ENCODE measurements at places on chromosomes 6 and 20.

DNA sequence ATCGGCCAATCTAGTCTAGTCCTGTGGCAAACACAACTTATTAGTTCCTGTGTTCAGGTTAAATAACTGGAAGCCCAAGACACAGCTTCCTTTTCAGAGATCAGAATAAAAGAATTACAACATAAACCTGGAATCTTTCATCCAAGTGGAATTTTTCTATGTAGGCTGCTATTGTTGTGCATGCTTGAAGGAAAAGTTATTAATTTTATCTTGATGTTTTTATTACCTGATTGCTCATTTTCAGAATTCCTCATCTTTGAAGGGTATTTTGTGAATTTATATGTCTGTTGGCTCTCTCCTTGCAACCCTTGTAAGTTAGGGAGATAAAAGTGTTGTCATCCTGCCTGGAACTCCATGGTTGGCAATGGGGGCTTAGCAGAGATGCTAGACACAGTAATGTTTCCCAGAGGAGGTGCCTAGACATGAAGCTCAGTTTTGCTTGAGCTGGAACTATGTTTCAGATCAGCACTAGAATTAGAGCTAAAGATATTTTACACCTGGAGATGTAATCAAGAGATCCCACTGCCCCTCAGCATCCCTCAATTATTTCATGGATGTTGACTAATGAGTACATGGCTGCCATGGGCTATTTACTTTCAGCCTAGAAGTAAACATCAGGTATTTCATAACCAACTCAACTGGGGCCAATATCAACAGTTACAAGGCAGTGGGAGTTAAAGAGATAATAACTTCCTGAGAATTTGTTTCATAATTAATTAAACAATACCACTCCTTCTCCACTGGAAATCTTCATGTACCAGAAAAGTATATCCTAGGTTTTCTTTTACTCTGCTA, 367.0 kb upstream of the MARCKS start:
- no peak for DNase-seq

- peak; percentile 93 for DNase-seq
Measured at GRCh38 chr20:35619196-35620095, 3.8 kb downstream of the SPAG4 start.

DNA sequence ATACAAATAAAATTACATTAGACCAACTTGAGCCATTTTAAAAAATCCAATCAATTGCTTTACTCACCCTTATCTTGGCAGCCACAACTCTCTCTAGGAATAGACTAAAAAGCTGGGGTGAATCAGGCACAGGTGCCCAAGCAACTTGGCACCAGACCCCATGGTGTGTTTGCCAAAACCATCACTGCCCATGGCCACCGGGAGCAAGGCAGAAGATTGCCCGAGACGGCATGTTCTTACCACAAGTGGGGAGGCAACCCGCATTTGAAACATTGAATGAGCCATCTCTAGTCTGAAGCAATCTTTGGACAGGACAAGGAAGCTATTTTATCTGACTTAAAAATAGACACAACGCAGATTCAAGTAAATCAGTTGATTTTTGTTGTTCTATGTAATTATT, 69.0 kb downstream of the SMLR1 start:
- no peak for DNase-seq

DNA sequence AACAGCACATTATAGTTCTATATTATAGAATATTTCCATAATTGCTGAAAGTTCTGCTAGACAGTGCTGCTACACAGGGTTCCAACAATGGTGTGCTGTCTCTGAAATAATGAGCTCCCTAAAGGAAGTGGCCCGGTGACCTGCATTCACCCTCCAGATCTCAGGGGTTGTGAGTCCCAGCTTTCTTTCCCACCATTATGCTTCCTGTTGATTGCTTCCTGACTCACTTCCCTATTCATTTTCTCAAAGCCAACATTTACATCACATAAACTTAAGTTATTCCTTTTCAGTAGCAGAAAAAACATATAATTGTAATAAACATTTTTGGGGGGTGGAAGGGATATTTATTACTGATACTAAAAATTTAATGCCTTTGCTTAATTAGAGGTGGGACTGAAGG, 12.9 kb upstream of the CCN6 start:
- DNase-seq = no peak

GRCh38 chr6:17179530-17180073, 77.8 kb downstream of the STMND1 start:
- no peak for DNase-seq

GRCh38 chr6:72657407-72658197, 35.7 kb downstream of the KCNQ5 start:
- no peak for DNase-seq

DNA sequence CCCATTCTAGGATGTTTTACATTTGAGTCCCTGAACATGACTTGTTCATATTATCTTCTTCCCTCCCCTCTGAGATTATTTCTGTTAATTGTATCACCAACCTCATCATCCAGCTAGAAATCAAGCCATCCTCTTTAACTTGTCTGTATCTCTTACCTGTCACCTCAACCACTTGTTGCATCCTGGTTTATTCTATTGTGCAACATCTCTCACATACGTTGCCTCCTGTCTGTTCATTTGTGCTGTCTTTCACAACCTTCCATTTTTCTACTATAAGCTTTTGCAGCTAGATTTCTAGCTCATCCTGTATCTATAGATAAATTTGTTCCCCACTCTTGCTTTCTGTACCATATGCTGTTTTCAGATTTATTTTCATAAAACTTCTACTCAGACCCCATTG, 183.7 kb downstream of the MCHR2 start:
- DNase-seq = no peak

GRCh38 chr20:35319192-35319870, 27.1 kb upstream of the FAM83C start:
- DNase-seq = no peak

DNA sequence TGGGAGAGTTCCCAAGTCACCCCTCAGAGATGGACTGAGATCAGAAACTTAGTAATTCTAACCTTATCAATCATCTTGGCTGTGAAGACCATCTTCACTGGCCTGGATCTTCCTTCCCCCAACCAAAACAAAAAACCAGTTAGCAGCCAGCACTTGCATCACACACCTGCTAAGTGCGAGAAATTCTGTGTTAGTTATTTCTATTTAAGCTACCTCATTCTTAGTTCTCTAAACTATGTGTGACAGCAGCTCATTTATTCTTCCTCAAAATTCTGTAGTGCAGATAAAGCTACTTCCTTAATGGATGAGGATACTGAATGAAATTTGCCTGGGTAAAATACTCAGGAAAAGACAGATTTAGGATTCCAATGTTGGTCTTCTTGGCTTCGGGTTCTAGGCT, 18.2 kb upstream of the TAGAP start:
- no peak for DNase-seq

DNA sequence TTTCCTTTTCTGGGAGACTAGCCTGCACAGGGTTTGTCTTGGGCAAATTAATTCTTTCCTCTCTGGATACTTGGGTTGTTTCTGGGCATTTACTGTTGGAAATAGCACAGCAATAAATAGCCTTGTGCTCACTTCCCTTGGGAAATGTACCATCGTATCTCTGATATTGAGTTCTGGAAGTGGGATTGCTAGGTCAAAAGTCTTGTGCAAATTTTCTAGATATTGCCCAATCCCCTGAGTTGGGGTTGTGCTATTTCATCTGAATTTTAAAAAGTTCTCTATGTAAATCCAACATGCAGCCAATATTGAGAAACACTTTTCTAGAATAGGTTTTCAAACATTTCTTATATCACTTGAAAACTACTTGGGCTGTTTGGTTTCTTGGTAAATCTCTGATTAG, 64.0 kb upstream of the ELOVL5 start:
- DNase-seq = no peak

GRCh38 chr20:22455259-22455658, 129.1 kb downstream of the FOXA2 start:
- DNase-seq = no peak

- no peak for DNase-seq
Measured at GRCh38 chr6:4894049-4894448, 109.8 kb downstream of the RPP40 start.

Measured in NCI-H2227 treated with DMSO at 0.1 percent for 48 hours (cell line).